ENCODE measurements at places on chromosomes 12 and 14. TPM values are rescaled to one million over a fixed set of nuclear protein-coding genes. Genes with fewer than 3 reads are reported as not detected.
A peak's percentile ranks its signal among the peaks of the same experiment; 100 is the strongest.

GRCh38 chr12:122882908-122883558 lies 12.9 kb downstream of the VPS37B start:
- no peak for DNase-seq

DNA sequence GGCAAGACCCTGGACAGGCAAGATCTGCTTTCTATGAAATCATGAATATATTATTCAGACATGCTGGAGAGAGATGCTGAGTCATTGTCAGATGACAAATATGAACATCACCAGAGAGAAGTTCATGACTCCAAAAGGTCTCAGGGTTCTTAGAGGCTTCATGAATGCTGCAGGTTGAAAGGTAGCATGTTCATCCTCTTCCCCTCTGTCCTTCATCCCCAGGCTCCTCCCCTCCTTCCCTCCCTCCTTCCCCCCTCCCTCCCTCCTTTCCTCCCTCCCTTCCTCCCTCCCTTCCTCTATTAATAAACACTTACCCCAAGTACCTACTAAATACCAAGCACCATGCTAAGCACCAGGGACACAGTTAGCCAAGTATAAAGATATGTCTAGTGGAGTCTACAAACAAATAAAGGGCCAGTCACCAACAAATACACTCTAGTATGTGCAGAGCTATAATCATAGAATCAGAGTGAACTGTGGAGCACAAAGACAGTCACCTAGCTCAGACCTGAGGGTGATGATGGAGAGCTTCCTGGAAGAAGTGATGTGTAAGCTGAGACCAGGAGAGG lies 46.2 kb downstream of the RPH3A start:
- no peak for DNase-seq

DNA sequence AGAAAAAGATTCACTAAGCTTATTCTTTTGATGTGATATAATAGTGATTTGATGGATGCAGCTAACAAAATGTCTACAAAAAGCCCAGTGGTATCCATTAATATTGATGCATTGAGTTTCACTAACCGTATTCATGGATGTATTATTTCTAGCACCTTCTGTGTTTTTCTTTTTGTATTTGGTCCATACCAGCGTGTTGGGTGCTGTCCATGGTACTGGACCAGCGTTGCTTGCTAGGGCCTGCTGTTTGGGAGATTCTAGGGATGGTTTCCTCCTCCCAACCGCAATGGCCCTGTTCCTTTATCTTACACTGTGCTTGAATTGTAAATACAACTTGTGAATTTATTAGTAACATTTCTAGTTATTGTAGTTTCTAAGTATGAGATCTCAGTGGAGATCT lies 31.7 kb downstream of the ANO4 start:
- peak; percentile 45 for DNase-seq

OR6C3 gene
- total RNA-seq: not detected

GRCh38 chr12:34294671-34295365 lies 272.5 kb downstream of the ALG10 start:
- no peak for DNase-seq

GRCh38 chr14:53432378-53432802 lies 279.3 kb upstream of the DDHD1 start:
- no peak for DNase-seq

- no peak for DNase-seq
Measured at GRCh38 chr12:75103822-75104221, 105.8 kb downstream of the KCNC2 start.

MYH6 gene
- not detected for total RNA-seq

MYBPC1 gene
- 1.6 TPM for total RNA-seq

PNMA1 gene
- total RNA-seq: 33.8 TPM

- DNase-seq: no peak
Measured at GRCh38 chr14:91946622-91947474, 646 bp downstream of the FBLN5 start.

GRCh38 chr14:58912287-58912686 lies 274.5 kb downstream of the DACT1 start:
- DNase-seq: no peak

- no peak for DNase-seq
Measured at GRCh38 chr12:60345442-60345841, 749.6 kb downstream of the SLC16A7 start.

DNA sequence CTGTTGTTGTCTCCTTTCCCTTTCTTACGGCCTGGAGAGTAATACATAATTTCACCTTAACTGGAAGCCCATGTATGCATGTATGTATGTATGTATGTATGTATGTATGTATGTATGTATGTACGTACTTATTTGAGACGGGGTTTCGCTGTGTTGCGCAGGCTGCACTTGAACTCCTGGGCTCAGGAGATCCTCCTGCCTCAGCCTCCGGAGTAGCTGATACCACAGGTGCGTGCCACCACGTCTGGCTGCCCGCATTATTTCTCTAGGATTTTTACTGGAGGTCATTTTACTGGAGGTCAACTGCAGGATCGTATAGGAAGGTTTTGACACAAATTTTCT lies 644 bp upstream of the OS9 start:
- no peak for DNase-seq

DNA sequence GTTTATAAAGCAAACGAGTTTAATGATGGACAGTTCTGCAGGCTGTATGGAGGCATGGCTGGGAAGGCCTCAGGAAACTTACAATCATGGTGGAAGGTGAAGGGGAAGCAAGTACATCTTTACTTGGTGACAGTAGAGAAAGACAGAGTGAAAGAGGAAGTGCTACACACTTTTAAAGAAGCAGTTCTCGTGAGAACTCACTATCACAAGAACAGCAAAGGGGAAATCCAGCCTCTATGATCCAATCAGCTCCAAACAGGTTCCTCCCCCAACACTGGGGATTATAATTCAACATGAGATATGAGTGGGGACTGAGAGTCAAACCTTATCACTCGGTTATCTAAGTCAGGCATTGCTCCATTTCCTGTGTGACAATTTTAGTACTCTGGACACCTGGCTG lies 189.9 kb upstream of the CNTN1 start:
- DNase-seq: no peak
